ENCODE measurements at places on chromosomes 1 and 21.

GRCh38 chr1:174297351-174297750, 138.0 kb downstream of the RABGAP1L start:
- DNase-seq = no peak

- DNase-seq = no peak
Measured at GRCh38 chr1:4108331-4108730, 208.3 kb upstream of the C1orf174 start.

DNA sequence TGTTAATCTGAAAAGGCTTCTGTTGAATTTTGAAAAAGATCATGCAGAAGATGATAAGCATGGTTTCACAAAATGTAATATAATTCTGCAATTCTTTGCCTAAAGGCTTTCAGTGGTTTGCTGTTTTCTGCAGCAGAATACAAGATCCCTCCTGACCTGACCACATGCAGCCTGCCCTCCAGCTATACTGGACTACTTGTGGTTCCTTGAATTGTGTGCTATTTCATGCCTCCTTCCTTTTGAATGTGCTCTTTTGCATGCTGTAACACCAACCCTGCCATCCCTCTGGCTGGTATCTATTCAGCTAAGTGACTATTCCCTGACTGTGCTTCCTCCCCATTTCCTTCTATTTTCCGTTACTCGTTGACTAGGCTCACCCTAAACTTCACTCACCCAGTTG, 55.5 kb downstream of the CACNA1E start:
- DNase-seq = no peak

DNA sequence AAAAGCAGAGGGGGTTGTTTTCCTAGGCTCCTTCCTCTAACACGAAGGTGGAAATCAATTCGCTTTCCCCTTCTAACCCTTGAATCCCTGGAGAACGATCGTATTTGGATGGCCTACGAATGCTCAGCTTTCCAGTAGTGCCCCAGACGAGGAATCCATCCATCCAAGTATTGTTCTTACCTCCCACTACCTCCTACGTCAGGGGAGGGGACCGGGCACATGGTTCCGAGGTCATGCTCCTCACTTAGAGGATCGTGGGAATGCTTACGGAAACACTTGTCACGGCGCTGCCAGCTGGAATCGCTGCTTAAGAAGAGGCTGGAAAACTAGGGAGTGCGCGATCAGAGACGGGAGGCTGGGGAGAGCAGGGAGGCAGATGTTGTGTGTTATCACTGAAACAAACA, 47.4 kb downstream of the CAPZB start:
- DNase-seq = no peak

DNA sequence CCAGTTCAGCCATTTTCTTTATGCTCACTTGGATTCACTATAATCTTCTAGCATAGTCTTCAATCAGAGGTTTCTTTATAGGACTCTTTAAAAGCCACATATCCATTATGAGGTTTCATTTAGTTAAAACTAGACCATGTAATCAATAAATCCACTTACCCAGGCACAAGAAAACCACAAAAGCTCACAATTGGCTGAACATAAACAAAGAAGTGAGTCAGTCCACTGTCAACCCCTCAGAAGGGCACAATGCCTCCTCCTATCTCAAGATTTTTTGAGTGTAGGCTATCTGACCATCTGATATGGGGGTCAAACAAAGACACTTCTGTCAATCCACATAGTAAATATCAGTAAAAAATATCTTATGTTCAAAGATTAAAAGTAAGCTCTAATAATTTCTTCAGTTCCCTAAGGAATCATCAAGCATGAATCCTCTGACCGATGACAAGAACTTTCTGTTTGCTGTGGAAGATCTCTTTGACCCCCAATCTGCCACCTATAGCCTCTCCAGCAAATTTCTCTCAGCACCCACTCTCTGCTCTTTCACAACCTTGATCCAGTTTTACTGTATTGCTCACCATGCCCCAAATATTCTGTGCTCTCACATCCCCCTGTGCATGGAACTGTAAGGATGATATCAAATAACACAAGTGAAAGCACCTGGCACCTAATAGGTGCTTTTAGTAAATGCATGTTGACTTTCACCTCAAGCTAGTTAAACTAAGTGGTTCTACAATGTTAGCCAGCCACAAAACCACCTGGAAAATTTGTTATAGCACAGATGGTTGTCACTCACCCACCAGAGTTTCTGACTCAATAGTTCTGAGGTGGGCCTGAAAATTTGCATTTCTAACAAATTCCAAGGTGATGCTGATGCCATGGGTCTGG, 16.7 kb downstream of the RAB3B start:
- no peak for DNase-seq

DNA sequence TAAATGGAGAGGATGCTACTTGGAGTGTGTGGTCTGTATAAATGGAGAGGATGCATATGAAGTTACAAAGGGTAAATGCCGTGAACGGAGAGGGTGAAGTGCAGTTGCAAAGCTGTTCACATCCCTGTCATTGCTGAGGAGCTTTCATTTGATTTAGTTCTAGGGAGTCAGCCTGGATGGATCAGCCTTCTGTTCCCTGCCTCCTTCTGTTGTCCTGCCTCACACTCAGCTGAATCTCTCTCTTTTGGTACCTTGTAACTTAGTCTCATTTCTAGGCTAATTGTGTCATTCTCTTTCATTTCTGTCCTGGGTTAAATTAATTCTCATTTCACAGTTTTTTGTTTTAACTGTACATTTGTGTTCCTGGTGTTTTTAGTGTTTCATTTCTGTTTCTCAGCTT, 133.2 kb upstream of the COL6A1 start:
- no peak for DNase-seq

DNA sequence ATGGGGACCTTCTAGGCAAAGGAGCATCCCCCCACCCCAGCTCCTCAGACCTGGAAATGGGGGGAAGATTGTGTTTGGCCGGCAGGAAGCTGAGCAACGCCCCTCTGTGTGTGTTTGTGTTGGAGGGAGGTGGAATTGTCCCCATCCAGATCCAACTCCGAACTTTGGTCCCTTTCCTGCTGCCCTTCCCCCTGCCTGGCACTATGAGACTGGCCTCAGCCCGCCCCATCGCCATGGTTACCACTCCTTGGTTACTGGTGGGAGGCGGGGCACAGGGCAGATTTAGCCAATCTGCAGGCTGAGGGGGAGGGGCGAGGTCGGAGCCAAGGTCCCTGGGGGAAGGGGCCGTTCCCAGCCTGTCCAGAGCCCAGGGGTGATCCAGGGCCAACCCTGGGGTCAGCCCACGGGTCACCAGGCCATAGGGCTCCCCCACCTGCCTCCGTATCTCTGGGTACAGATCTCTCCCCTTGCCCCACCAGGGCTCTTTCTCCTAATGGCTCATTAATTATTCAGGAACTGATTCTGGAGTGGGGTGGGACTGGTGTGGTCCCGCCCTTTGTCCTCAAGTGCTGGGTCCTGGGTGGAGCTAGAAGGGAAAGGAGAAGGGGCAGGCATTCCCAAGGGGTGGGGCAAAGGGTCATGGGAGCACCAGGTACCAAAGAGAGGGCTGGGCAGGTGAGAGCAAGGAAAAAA, 15.2 kb downstream of the PTPRF start:
- peak; percentile 57 for DNase-seq

DNA sequence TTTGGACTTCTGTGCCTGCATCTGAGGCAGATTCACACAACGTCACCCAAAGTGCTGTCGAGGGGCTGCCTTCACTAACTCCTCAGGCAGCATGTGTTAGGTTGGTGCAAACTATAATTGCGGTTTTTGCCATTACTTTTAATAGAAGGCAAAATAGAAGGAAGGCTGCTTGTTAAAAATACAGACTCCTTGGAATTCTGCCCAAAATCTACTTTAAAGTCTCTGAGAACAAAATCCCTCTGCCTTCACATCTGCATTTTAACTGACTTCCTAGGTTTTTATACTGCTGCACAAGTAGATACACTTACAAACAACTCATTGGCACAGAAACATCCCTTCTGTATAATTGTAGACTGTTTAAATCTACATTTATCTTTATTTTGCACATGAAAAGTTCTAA, 41.3 kb upstream of the SLC19A2 start:
- DNase-seq = no peak

DNA sequence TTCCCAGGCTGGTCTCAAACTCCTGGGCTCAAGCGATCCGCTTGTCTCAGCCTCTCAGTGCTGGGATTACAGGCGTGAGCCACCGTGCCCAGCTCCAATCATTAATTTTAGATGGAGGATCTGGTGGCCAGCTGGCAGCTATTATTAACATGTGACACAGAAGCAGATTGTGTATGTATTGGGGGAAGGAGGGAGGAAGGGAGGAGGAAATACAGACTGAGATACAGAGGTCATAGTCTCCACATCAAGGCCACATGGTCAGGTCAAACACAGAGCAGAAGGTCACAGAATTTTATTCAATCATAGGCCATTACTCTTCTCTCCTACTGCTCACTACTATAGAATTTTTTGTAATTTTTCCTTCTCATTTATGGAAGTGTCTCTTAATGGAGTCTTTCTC, 57.9 kb upstream of the ADORA3 start:
- no peak for DNase-seq

DNA sequence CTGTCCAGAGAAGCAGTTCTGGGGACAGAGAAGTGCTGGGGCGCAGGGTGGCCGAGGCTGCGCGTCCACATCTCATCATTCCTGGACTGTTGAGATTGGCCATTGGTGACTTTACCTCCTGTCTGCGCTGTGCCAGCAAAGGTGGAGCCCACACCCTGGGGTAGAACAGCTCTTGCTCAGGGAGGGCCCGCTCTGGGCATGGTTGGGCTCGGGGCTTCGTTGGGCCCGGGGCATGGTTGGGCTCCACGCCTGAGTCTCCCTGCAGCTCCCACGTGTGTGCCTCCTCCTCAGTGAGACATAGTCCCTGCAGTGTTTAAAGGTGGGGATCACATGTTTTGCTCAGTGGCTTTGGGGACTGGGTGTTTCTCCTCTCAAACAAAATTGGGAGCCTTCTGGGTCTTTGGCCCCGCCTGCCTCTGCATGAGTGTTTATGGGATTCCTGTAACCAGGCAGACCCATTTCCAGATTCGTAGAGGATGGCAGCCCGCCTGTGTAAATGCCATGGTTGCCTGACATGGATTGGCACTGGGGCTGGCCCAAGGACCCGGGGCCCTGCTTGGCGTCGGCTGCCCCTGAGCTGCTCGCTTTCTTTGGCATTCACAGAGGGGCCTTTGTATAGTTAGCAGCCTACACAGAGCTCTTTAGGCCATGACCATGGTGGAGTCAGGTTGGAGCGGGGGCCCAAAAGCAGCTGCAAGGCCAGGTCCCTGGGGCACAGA, 104.6 kb downstream of the TLR5 start:
- no peak for DNase-seq

DNA sequence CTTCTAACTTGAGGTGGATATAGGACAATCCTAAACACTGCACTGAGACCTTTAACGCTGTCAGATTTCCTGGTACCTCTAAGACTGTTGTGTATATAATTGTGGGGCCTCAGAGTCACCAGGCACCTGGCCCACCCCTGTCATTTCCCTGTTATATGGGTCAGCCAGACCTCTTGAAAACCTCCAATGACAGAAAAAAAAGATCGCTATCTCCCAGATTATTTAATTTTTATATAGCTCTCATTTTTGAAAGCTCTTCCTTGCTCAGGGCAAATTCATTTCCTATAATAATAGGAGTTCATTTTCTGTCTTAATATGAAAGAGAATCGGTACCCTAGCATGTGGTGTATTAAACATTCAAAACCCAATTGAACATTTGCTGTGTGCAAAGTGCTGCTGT, 56.7 kb downstream of the ZP4 start:
- DNase-seq = no peak

GRCh38 chr1:121443001-121443540, 258.3 kb downstream of the SRGAP2C start:
- peak; percentile 66 for DNase-seq

DNA sequence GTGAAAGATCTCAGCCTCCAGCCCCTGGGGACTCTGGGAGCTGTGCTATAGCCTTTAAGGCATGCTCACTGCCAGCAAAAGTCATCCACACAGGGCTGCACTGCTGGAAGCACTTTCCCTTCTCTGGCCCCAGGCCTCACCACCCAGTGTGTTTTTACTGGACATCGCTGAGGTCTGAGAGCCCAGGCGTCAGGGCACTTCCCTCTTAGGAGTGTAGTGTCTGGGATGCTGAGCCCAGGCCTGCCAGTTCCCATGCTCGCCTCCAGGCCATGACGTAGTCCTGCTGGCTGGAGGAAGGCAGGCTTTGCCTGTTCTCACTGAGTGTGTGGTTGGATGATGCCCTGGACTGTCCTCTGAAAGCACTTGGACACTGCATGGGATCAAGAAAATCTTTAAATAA, 101.2 kb downstream of the GDAP2 start:
- DNase-seq = peak; percentile 97

GRCh38 chr1:192474080-192474683, 101.4 kb upstream of the RGS1 start:
- peak; percentile 44 for DNase-seq

- DNase-seq = no peak
Measured at GRCh38 chr1:228272331-228272791, 64.5 kb downstream of the OBSCN start.

DNA sequence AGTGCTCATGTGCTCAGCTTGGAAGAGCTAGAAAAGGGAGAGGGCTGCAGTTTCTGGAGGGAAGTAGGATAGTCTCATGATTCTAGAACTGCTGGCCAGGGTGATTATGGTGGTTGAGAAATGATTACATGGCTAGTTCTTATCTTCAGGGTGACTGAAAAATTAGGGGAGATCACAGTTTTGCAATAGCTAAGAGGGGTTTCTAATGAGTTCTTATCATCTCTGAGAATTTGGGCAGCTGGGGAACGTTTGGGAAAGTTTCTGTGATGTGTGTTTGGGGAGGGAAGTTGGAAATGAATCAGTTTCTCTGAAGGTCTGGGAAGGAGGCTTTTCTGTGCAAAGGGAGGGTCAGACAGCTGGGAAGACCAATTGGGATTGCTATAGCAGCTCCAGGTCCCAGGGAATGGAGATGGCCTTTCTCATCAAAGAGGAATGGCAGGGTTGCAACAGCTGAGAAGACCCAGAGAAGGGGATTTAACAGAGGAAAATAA, 7.6 kb upstream of the RHOU start:
- no peak for DNase-seq

- peak; percentile 91 for DNase-seq
Measured at GRCh38 chr1:229758101-229759036, 132.3 kb downstream of the URB2 start.

DNA sequence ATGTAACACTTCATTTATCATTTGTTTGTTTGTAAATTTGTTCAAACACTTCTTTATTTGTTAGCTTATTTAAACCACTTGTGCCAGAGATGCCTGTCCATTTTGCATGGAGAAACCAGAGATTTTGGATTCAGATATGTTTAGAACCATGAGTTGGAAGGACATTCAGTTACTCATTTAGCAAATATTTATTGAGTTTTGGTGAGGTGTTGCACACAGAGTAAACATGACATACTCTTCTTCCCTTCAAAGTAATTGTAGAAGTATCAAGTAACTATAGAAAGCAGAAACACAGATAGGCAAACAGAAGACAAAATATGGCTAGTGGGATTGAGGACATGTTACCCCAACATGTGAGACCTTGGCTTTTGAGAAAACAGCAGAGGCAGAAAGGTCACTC, 136.8 kb upstream of the USP25 start:
- no peak for DNase-seq

GRCh38 chr1:88302843-88303486, 381.1 kb upstream of the PKN2 start:
- peak; percentile 19 for DNase-seq

DNA sequence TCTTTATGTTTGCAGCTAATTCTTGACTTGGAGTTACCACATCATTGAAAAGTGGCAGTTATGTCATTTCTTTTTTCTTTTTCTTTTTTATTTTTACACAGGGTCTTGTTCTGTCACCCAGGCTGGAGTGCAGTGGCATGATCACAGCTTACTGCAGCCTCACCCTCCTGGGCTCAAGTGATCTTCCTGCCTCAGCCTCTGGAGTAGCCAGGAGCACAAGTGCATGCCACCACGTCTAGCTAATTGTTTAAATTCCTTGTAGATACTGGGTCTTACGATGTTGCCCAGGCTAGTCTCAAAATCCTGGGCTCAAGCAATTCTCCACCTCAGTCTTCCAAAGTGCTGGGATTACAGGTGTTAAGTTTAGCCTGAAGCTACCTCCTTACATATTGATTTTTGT, 52.1 kb upstream of the KANK4 start:
- DNase-seq = no peak

Data from EH (cell line).